ENCODE measurements at places on chromosomes 6 and 20.
A peak's percentile ranks its signal among the peaks of the same experiment; 100 is the strongest.

GRCh38 chr6:99514089-99514488, 1.1 kb downstream of the USP45 start:
- DNase-seq = no peak

GRCh38 chr6:170516783-170517616, 36.1 kb downstream of the PSMB1 start:
- no peak for DNase-seq

- no peak for DNase-seq
Observed at GRCh38 chr20:8152183-8152582, 20.1 kb downstream of the PLCB1 start.

GRCh38 chr6:31874836-31875572, 3.8 kb downstream of the SLC44A4 start:
- no peak for DNase-seq

DNA sequence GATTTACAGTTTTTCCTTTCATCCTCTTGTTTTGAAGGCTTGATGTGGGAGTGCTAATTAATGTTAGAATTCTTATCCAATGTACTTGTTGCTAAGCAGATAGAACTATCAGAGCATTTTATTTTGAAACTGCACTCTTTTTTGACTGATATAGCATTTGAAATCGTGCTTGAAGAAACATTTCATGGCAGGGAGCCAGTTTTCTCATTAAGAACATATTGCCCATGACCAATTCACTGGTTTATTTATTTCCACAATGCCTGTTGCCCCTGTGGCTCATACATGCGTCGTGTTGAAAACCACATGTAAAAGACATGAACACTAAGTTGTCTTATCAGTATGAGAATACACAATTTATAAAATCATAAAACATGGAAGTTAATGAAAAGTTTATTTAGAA, 479.7 kb upstream of the FLRT3 start:
- no peak for DNase-seq

DNA sequence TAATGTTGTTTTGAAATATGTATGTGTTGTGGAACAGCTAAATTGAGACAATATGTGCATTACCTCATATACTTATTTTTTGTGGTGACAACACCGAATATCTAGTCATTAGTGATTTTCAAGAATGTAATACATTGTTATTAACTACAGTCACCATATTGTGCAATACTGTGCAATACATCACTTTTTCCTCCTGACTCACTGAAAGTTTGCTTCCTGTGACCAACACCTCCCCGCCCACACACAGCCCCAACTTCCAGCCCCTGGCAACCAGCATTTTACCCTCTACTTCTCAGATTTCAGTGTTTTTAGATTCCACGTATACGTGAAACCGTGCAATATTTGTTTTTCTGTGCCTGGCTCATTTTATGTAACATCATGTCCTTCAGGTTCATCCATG, 627.9 kb downstream of the PRKN start:
- DNase-seq = peak; percentile 44

DNA sequence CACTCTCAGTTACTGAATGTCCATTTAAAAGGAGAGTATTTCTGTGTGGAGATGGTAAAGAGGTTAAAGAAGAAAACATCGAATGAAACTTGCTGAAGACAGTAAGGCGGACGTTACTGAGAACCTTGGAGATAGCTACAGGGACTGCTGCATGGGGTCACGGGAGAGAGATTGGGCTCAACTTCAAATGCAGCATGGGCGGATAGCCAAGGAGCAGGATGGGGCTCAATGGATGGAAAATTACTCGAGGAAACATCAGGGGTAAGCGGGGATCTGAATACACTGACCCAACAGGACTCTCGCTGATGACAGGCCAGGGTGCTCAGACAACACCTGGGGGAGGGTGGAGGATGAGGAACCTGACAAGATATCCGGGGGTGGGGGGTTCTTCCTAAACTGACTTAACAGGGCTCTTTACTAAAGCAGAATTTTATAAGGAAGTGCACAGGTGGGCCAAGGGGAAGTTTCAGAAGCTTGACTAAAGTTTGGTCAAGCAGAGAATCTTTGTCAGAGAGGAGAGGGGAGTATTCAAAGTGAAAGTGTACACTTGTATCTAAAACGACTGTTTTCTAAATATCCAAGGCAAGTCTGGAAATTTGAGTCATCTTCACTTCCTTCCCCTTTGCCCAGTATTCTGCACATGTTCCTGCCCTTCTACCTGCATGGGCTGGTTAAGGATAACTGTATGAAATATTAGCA, 22.8 kb downstream of the ECT2L start:
- DNase-seq = no peak

DNA sequence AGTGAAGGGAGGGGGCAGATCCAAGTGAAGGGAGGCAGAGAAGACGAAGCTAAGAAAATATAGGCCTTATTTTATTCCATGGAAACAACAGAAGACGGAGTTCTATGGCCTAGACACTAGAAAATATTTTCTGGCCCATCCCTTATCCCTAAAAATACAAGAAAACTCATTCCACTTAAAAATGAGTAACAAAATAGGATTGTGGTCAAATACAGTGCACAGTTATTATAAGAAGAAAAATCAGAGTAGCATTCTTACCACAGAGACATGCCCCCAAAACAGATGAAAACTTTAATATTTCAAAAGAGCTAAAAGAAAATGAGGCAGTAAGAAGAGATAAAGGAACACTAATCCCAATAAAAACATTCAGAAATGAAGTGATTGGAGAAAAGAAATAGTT, 202.9 kb downstream of the GMPR start:
- no peak for DNase-seq

DNA sequence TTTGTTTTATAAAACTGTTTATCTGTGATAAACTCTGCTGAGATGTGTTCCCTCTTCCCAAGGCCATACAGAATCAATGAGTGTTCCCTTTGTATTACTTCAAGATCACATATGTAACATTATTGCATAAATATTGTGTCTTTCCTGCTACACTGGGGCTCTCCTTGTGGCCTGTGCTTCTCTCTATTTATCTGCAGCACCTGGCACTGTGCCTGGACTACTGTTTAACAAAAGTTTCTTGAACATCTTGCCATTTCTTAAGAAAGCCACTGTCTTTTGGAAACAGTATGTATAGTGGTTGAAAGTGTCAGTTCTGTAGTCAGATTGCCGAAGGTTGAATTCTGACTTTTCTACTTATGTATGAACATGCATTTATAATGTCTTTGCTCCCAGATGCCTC, 169.0 kb upstream of the SCGN start:
- DNase-seq = no peak

DNA sequence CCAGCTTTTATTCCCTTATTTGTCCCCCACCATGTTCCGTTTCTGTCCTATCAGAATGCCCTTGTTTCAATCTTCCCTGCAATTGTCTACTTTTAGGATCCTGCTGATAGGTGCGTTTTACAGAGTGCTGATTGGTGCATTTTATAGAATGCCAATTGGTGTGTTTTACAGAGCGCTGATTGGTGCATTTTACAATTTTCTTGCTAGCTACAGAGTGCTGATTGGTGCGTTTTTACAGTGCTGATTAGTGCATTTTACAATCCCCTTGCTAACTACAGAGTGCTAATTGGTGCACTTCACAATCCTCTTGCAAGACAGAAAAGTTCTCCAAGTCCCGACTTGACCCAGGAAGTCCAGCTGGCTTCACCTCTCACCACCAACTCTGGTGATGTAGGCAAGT, 161.6 kb upstream of the CDYL start:
- DNase-seq = no peak

- no peak for DNase-seq
Observed at GRCh38 chr6:13044896-13045295, 283.4 kb downstream of the TBC1D7 start.

- DNase-seq = no peak
Observed at GRCh38 chr20:40868551-40869217, 159.9 kb upstream of the TOP1 start.

- no peak for DNase-seq
Observed at GRCh38 chr6:35267446-35267845, 7.9 kb downstream of the ZNF76 start.

DNA sequence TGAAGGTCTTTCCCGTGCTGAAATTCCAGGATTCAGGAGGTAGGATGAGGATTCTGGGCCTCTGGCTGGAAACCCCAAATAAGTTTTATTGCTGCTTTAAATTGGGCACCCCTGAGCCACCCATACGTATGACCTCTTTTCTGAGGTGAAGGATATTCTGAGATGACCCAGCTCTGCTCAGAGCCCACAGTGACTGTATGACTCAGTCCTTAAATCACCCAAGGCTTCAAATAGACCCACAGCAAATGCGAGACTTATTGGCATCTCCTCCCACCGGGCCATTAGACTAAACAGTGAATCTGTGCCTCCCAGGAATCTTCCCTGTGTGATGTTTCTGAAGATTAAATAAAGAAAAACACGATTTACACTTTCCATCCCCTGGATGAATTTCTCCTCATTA, 9.5 kb downstream of the SIRPG start:
- DNase-seq = no peak

DNA sequence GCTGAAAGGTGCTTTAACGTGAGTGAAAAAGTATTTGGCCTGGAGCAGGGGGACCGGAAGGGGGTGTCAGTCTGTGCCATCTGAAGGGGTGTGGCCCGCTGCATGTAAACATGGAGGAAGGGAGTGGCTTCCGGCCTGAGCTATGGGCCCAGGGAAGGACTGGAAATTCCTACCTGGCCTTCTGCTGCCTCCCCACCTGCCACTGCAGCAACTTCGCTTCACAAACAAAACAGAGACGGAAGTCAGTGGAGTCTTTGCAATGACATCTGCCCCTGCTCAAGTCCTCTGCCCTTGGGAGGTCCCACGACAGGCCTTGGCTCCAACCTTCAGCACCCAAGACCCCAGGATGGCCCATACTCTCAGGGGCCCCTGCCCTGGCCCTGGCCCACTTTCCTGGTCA, 28.1 kb upstream of the FOXP4 start:
- no peak for DNase-seq

- DNase-seq = no peak
Observed at GRCh38 chr6:45084257-45084656, 243.9 kb upstream of the RUNX2 start.

DNA sequence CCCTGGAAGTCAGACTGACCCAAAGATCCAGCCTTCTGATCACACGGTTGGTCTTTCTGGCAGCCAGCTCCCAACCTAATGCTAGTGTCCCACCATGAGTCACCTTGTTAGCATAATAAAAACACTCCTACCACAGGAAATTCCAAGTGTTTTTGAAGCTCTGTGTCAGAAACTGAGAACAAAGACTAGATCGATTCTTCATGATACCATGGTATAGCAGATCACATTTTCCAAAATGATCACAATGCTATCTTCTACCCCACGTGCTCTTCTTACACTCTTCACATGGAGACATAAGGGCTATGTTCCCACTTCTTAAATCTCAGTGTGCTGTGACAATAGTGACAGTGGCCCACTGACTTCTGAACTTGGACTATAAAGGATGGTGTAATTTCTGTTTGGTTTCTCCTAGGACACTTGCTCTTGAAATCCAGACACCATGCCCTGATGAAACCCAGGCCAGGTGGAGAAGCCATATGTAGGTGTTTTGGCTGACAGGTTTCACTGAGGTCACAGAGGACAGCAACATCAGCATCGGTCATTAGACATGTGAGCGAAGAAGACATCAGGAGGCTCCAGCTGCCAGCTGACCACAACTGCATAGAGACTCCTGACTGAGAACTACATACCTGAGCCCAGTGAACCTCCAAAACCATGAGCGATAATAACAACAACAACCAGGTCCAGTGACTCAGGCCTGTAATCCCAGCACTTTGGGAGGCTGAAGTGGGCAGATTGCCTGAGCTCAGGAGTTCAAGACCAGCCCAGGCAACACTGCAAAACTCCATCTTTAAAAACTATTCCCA, 57.5 kb downstream of the MKKS start:
- no peak for DNase-seq

DNA sequence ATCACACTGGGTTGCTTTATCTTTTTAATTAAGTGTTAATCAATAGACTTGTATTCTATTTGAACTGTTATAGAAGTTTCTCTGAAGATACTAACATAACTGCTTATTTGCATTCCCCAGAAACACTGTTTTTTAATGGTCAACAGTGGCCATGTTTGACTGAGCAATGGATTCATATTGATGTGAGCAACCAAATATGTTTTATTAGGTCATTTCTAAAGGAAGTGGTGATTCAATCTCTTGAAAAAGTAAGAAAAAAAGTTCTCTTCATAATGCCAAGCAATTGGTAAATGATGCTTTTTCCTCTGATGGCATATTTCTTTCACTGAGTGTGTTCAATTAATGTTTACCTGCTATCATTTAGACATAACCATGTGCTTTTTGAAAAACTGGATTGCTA, 593.0 kb upstream of the CITED2 start:
- no peak for DNase-seq

GRCh38 chr6:82033631-82034211, 213.8 kb downstream of the IBTK start:
- no peak for DNase-seq

DNA sequence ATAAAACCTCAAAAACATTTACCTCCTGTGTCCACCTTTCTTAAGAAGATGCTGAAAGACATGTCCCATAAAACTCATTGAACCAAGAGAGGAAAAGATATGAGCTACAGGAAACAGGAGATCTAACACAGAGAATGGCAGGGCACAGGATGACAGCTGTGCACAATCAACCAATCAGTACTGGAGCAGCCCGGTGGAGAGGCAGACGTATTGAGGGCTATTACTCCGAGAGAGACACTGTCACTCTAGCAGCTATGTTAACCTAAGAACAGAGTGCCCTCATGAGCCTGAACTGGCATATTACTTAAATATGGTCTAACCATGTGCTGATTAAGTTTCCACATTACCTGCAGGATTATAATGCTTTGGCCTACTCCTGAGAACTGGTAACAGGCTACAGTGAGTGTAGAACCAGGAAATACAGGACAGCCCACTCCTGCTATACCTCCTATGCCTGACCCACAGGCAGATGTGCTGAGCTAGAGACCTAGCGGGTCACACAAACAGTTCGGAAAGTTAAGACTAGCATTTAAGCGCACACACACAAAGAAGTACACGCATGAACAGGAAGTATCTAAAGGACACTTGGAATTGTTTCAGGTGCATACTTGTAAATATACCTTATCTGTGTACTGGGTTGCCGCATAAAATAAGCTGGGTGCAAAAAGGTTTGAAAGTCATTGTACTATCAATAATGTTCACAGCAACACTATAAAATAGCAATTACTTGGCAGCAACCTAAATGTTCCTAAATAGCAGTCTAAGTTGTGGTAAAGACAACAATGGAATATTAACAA, 199.3 kb upstream of the SHLD1 start:
- no peak for DNase-seq

GRCh38 chr6:107735906-107736635, 88.0 kb downstream of the SCML4 start:
- DNase-seq = no peak
